Lung microvascular endothelial cell (primary cell): ENCODE measurements at places on chromosomes 11 and 22. TPM values are rescaled to one million over a fixed set of nuclear protein-coding genes. Genes with fewer than 3 reads are reported as not detected.

DNA sequence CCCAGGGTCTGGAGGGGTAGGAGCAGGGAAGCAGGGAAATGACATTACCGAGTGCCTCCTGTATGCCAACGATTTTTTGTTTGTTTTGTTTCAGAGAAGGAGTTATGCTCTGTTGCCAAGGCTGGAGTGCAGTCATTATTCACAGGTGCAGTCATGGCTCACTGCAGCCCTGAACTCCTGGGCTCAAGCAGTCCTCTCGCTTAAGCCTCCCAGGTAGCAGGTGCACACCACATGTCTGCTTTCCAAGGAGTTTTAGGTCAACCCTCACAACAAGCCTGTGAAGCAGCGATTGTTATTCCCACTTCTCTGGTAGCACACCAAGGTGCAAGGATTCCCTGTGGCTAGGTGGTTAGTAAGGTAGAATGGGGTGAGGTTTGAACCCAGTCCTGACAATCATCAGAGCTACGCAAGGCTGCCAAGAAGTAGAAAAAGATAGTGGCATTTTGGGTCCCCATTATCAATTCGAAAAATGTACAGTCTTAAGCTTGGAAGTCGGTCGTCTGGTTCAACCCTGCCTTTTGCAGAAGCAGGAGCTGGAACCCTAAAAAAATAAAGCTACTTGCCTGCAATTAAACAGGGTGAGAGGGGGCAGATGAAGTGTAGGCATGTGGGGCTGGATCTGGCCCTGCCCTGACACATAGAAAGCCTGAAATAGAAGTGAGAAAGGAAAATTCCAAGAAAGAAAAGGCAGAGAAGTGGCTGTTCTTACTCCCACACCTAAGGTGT is 9.1 kb downstream of the UCP3 start:
- DNase-seq: no peak

GRCh38 chr11:47595967-47596366 is 1.8 kb upstream of the C1QTNF4 start:
- DNase-seq: no peak

- DNase-seq: no peak
Observed at GRCh38 chr11:84962018-84962417, 665.1 kb downstream of the DLG2 start.

- DNase-seq: no peak
Observed at GRCh38 chr11:120569861-120570260, 58.3 kb downstream of the GRIK4 start.

DNA sequence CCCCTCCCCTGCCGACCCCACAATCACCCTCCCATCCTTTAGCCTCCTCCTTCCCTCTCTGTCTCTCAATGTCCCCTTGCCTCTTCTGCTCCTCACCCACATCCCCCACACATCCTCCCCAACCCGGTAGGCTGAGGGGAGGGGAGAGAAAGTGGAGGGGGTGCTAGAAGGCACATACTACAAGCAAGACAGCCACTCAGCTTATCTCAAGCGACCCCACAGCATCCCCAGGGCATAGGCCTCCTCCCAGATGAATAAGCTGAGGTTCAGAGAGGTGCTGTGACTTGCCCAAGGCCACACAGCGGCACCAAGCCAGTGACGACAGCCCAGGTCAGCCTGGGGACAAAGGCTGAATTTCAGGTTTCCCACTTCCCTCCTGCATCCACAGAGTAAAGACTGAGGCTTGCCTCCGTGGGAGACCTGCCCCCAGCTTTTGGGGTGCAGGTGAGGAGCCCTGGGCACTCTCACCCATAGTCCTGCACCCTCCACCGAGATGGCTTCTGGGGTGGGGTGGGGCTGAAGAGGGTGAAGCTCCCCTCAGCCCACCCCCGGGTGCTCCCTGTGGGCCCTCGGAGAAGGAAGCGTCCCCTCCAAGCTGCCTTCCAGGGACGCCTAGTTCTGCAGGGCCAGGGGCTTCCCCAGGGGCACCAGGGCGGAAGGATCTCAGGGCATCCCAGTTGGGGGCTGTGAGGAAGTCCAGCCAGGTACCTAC is 511 bp downstream of the RAC2 start:
- no peak for DNase-seq

GRCh38 chr11:48384670-48385069 is 18.4 kb upstream of the OR4C5 start:
- DNase-seq: no peak

- no peak for DNase-seq
Observed at GRCh38 chr11:28223994-28224393, 115.8 kb downstream of the METTL15 start.

GRCh38 chr11:130553306-130553705 is 104.9 kb downstream of the ADAMTS15 start:
- no peak for DNase-seq

GRCh38 chr11:129711760-129712159 is 103.9 kb upstream of the TMEM45B start:
- no peak for DNase-seq

DNA sequence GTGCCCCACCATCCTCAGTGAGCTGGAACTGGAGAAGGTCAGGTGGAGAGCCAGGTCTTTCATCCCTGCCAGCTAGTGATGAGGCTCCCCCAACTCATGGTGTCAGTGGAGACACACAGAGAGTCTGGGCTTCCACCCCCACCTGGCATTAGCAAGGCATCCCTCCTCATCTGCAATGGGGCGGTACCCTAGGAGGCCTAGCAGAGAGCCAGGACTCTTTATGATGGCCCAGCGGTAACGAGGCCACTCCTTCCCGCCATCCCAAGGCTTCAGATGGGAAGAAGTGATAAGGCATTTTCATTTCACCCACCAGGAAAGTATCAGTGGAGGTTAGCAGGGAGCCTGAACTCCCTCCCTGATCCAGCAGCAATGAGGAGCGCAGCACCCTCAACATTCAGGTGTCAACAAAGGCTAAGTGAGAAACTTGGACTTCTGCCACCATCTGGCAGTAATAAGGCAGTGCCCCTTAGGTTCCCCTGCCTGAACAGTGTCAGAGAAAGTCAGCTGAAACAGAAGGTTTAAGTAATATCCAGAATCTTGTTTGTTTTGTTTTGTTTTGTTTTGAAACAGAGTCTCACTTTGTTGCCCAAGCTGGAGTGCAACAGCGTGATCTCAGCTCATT is 40.5 kb upstream of the FBLN1 start:
- no peak for DNase-seq

DNA sequence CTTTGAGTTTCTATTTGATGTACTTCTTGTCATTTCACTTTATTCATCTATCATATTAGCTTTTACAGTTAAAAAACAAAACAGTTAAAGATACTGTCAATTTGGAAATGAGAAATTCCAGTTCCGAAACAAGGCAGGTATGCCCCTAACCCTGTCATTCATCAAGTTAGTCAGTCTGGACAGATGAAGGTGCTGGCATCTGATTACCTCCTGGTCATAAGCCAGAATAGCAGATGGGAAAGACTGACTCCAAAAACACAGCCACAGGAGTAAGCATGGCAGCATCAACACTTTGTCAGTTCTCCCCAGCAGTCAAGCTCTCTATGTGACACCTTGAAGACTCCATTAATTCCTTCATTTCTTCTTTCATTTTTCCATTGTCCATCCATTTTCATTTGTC is 4.3 kb downstream of the LRRC51 start:
- DNase-seq: no peak

GRCh38 chr11:72812604-72812966 is 1.6 kb upstream of the ATG16L2 start:
- no peak for DNase-seq

GRCh38 chr11:96319898-96320656 is 22.9 kb downstream of the MAML2 start:
- DNase-seq: no peak

DNA sequence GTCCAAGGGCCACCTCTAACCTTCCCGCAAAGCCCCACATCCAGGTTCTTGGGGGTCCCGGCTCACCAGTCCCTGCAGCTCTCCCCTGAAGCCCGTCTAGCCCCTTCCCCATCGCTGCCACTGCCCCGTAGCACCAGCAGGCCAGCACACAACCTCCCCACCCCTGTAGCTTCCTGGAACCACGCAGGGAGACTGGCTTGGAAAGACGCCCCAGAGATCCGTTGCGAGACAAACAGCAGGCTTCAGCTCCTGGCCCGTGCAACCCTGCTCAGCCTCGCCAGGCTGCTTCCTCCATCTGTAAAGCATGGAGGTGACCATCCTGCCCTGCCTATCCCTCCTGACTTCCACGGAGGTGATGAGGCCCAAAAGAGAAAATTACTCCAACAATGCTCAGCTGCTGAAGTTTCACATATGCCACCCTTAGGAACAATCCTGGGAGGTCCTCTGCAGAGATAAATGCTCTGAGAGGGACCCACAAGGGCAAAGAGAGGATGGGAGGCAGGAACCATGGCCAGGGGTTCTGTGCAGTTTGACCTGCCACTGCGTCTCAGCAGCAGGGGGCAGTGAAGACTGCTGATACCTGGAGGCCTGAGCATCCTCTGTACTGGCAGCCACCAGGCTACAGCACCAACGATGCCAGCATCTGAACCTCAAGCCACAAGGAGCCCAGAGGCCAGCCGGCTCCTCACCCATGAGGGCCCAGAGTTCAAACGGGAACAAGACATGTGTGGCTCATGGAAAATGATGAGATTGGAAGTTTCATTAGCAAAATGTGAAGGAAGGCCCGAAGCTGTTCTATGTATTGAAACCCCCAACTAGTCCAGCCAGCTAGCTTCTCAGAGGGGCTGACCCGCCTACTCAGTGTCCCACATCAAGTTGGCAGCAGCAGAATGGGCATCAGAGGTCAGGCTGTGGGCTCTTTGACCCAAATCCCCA is 16.1 kb downstream of the DGCR2 start:
- peak; percentile 13 for DNase-seq

- DNase-seq: peak; percentile 57
Observed at GRCh38 chr22:44758344-44758973, 6.1 kb downstream of the ARHGAP8 start.

DNA sequence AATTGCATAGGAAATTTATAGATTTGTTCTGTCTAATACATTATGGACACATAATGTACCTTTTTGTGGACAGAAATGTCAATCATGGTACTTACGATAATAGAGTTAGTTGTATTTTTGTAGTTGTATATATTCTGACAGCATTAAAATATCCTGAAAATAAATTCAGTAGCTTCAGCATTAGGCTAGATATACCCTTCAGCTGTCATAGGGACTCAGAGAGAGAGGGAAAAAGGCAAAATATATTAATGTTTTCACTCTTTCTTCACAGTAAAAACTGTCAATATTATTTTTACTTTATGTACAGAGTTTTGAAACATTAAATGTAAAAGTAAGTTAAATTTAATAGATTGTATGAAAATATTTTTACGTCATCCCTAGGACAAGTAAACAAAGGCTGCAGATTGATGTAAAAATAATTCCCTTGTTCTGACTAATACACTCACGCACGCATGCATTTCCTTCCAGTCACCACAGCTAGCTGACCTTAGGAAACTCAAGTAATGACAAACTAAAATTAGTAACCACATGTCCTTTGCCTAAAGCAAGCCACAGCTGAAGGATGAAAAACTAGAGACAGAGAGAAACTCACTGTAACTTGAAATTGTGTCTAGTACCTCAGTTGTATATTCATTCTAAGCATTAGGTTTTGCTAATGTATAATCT is 104.7 kb upstream of the CARD18 start:
- peak; percentile 89 for DNase-seq

DNA sequence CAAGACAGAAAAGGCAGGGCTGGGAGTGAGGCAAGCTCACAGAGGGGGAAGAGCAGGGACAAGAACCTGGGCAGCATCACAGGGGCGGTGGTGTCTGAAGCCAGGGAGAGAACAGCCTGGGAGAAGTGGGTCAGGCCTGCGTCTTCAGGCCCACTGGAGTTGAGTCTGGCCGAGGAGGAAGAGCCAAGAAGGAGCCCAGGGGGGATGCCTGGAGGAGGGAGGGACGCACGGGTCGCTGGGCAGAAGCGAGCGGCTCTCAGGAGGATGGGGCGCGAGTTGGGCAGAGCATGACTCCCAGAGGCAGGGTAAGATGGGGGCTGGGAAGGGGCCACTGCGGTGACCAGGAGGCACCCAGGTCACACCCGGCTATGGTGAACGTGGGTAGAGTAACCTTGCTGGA is 18.5 kb downstream of the LRFN4 start:
- DNase-seq: no peak

DNA sequence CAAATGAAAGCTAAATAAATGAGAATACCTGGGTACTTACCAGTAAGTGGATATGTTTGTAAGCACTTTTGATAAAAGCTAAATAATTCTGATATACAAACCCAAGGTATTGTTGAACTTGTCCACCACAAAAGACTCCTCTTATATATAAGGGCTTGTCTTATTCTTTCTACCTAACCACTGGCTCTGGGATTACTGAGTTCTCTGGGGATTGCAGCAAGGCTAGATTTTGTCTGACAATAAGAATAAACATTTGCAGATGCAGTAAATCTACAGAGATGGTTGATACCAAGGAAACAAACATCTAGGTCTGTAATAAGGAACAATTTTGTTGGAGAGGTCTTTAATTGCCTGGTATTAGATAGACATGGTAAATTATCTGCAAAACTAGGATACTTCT is at the start of gene OR51A4:
OR51A4 (minus strand) TSS at position 101 of the 400 bp plus-strand sequence. CDS start 505 bp downstream, outside the sequence.
- no peak for DNase-seq

DNA sequence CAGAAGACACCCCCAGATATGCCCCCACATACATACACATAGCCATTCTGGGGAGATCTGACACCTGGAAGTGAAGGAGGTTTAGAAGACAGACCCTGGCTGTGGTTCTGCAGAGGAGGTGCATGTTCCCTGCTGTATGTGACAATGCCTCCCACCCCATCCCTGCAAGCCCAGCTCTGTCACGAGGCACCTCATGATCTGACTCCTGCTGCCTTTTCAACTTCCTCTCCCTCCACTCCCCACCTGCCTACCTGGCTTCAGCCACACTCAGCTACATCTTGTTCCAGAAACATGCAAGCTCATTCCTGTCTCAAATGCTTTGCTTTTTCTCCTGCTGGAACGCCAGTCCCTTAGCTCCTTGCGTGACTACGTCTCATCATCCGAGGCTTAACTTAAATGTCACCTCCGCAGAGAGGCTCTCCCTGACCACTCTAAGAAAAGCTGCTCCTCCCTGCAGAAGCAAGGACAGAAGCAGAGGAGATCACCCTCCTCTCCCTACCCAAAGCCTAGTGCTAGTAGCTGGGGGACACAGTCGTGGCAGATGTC is 114.5 kb downstream of the FEZ1 start:
- no peak for DNase-seq

DNA sequence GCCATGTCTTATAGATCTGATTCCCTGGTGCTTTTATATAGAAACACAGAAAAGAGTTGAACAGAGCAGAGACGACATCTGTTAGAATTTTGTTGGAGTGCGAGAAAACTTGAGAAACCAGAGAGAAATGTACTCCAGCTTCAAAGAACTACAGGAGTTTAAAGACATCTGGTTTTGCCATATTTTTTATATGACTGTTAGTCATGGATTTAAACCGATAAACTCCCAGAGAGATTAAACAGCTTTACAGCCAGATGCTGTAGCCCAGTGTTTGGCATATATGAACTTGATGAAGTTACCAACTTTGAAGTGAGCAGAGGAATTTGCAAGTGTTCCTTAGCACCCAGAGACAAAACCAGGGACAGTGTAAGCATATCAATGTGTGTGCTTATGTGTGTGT is 1083.1 kb downstream of the LRRC4C start:
- DNase-seq: no peak

- no peak for DNase-seq
Observed at GRCh38 chr11:18617688-18618341, 16.3 kb downstream of the SPTY2D1 start.

- no peak for DNase-seq
Observed at GRCh38 chr11:95695181-95695580, 94.4 kb downstream of the FAM76B start.

The CCDC73 gene
- total RNA-seq: not detected in 2 replicates

The CABP4 gene
- 0.60 and 1.3 TPM in 2 replicates for total RNA-seq

The CFAP300 gene
- total RNA-seq: not detected in 2 replicates

The MPST gene
- 96.1 and 146 TPM in 2 replicates for total RNA-seq

The GGT1 gene
- 4.8 and 6.1 TPM in 2 replicates for total RNA-seq

The RTN4R gene
- total RNA-seq: 0.65 and 0.79 TPM in 2 replicates

The APOA1 gene
- total RNA-seq: under 0.01 TPM in 1 of 2 replicates, not detected in the other

The LARGE2 gene
- not detected in 2 replicates for total RNA-seq

The MIF gene
- total RNA-seq: 331 and 355 TPM in 2 replicates
